ENCODE measurements at places on chromosomes 2 and 18.

DNA sequence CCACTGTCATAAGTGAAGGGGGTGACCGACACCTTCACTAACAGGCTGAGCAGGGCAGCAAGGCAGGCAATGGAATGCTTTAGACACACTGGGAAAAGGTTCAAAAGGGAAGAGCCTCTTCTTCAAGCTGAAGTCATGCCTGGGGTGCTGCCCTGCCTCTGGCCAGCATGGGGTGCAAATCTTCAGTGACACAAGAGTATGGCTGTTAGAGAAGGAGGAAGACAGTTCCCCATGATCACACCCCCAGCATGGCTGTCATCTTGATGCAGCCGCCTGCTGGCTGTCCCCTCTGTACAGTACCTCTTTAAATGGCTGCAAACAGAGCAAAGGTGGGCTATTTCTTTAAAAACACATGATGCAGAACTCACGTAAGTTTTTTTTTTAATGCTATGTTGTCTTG lies 71.9 kb downstream of the INPP4A start:
- H3K36me3 ChIP-seq = peaks cover 11% of the 10 kb centered on the region
- H3K27me3 ChIP-seq = no peaks in the 10 kb centered on the region
- DNase-seq = no peak
- no peak overlapping the region for H3K27ac ChIP-seq
- no peak overlapping the region for H3K4me3 ChIP-seq

DNA sequence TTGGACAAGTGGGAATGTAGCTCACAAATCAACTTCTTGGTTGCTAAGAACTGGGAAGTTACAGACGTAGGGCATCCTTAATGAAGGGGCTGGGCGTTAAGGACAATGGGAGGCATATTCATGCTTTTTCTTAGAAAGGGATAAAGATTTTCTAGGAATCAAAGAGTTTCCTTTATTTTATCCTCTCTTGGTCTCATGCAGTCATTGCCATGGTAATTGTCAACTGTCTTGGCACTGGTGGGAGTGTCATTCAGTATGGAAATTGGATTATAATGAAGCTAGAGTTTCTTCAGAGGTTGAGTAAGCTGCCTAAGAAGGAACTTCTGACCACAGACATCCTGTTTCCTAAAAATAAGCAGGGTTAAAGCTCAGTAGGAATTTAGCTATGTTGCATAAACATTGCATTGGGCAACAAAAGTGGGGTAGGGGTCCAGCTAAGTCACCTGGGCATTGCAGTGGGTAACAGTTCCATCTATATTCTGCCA lies 114.0 kb downstream of the LYPD6B start:
- H3K36me3 ChIP-seq = no peaks in the 10 kb centered on the region
- peak; percentile 4 for DNase-seq
- no peak overlapping the region for H3K4me3 ChIP-seq
- no peaks in the 10 kb centered on the region for H3K4me1 ChIP-seq
- no peak overlapping the region for H3K27ac ChIP-seq

- H3K27me3 ChIP-seq = no peaks in the 10 kb centered on the region
- no peak for DNase-seq
- H3K27ac ChIP-seq = no peak overlapping the region
- no peaks in the 10 kb centered on the region for H3K4me1 ChIP-seq
Observed at GRCh38 chr2:129068543-129068942, 749.9 kb upstream of the HS6ST1 start.

- H3K27ac ChIP-seq = no peak overlapping the region
- H3K27me3 ChIP-seq = no peaks in the 10 kb centered on the region
- no peak overlapping the region for H3K4me3 ChIP-seq
Observed at GRCh38 chr18:29191263-29191662, 1014.3 kb upstream of the CDH2 start.

DNA sequence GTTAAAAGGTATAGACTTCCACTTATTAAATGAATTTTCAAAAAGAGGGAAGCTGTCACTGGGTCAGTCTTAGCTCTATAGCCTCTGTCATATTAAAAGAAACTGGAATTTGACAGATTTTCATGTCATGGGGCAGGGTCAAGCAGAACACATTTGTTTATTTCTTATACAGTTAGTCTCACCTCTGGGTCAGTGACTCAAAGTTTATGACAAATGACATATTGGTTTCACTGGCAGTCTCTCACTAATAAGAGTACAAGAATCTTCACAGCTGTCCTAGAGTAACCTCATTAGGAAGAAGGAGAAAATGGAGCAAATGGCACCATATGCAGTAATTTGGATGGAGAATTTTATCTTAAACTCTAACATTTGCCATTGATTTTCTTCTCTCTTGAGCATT lies 63.2 kb downstream of the MBD2 start:
- no peak overlapping the region for H3K27ac ChIP-seq
- H3K36me3 ChIP-seq = peaks cover 85% of the 10 kb centered on the region
- no peaks in the 10 kb centered on the region for H3K27me3 ChIP-seq
- peaks cover 1% of the 10 kb centered on the region for H3K4me1 ChIP-seq
- H3K4me3 ChIP-seq = no peak overlapping the region

DNA sequence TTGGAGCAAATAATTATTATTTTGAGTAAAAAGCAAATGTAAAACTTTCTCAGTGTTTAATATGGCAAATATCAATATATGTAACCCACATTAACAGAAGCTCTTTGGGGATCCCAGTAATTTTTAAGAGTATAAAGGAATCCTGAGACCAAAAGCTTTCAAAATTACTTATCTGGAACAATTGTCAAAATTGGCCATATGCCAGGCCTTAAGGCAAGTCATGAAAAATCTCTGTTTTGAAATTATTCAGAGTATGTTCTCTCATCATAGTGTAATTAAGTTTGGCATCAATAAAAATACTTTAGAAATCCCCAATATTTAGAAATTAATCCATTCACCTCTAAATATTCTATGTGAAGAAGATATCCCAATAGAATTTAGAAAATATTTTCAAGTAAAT lies 225.3 kb upstream of the ARL4C start:
- H3K4me3 ChIP-seq = no peak overlapping the region
- DNase-seq = no peak
- H3K4me1 ChIP-seq = no peaks in the 10 kb centered on the region
- no peaks in the 10 kb centered on the region for H3K36me3 ChIP-seq
